ENCODE measurements at places on chromosomes 5 and 9.

GRCh38 chr5:82312373-82312856, 34.3 kb upstream of the RPS23 start:
- no peak for ATAC-seq

GRCh38 chr5:172380987-172381643, 73.2 kb downstream of the SH3PXD2B start:
- no peak for ATAC-seq

DNA sequence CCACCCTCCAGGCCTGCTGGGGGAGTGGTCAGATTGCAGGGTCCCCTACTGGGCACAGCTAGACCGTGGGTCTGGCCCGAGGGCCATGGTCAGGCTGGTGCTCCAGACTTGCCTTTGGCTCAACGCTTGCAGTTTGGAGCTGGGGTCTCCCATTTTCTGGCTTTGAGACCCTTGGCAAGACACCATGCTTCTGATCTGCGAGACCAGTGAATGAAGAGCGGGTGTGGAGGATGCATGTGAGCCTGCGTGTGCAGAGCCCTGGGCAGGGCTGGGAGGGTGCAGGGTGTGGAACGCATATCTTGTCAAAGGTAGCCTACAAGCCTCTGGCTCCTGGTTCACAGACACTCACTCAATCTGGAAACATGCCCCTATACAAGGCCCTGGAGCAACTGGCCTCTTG, 6.1 kb upstream of the MRNIP start:
- no peak for ATAC-seq

GRCh38 chr5:93100976-93101375, 480.0 kb downstream of the NR2F1-AS1 start:
- ATAC-seq = no peak

DNA sequence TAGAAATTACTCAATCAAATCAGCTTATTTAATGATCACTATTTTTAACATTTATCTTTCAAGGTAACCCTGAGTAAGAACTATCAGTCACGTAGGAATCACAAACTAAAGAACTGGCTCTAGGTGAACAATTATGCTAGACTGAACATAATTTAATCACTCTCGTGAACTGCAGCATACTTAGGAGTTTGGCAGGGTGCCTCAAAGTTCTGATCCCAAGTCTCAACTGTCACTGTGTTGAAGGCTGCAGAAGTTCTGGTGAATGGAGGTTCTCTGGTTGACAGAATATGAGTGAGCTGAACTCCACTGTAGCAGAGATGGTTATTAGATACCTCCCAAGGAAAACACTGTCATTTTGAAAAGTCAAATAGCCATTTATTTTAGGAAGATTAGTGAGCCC, 89.1 kb downstream of the KLHL3 start:
- ATAC-seq = no peak

DNA sequence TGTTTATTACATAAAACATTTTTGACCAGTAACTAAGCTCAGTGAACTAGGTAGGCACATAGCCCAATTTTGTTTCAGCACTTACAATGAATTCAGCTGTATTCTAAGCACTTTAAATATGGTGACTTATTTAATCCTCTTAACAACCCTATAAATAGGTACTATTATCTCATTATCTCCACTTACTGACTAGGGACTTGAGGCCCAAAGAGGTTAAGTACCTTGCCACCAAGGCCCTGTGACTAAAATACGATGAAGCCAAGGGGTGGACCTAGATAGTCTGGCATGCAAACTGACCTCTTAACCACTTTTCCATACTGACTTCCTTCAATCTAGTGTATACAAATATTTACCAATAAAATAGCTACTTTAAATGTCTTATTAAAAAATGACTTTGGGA, 266.4 kb downstream of the ZNF608 start:
- ATAC-seq = no peak

- ATAC-seq = no peak
These were observed 1275.4 kb upstream of the C9orf72 start for GRCh38 chr9:28848671-28849070.

- no peak for ATAC-seq
These were observed 478.9 kb downstream of the PSAT1 start for GRCh38 chr9:78775696-78776295.

DNA sequence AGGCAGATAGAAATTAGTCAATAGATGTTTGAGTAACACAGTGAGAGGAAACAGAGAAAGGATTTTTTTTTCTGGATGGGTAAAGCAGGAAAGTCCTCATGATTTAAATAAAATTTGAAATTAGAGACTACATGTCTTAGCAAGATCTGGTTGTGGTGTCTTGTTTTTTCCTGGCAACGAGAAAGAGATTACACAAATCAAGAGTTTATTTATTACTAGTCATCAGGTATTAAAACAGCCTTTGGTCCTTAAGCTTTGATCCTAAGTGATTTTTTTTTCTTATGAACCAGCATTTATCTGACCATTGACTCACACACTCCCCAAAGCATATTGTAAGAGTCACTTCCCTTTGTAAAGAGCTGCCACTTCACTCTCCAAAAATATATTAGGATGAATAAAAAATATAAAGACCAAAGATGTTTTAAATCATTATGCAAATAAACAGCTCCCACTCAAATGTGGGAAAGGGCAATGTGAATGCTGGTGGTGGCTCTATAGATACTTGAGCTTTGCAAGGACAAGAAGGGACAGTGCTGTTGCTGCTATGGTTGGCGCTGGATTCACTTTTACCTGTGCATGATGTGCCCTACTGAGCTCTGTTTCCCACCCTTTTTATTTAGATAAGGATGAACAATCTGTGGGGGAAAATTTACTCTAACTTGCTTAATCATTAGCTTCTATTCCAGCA, 1726.5 kb downstream of the MAT2B start:
- ATAC-seq = no peak

DNA sequence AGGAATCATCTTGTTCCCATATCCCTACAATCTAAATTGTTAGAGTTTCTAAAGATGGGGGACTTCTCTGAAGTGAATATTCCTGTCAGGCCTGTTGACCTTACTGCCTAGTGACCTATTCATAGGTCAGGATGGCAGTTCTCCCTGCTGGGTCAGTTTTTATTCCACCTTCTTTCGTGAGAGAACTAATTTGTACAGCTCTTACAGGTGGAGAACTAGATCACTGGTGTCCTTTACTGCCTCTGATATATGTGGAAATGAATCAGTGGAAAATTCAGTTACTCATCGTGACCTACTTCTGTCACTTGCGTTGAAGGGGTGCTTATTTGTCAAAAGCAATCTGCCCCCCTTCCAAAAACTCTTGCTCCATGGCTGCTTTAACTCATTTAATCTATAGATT, 164.9 kb downstream of the CD180 start:
- ATAC-seq = peak; percentile 82

DNA sequence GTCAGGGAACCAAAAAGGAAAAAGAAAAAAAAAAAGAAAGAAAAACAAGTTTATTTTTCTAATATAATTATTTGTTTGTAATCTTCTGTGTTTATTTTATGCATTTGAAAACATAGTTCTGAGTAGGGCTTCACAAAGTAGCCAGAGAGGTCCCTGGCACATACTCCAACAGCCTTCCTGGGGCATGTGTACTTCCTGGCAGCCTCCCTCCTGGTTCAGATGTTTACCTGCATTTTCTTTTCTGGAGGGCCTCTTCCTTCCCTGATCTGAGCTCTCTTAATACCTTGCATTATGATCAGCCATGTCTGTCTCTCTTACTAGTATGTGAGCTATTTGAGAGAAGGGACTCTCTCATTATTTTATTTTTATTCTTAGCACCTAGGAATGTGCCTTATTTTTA, 361.8 kb downstream of the KDM4C start:
- no peak for ATAC-seq

GRCh38 chr5:115022303-115022702, 147.4 kb downstream of the TRIM36 start:
- no peak for ATAC-seq

GRCh38 chr5:151107084-151107483, 26.2 kb upstream of the TNIP1 start:
- no peak for ATAC-seq

- ATAC-seq = peak; percentile 21
These were observed 140.5 kb upstream of the TARS1 start for GRCh38 chr5:33300209-33300742.

DNA sequence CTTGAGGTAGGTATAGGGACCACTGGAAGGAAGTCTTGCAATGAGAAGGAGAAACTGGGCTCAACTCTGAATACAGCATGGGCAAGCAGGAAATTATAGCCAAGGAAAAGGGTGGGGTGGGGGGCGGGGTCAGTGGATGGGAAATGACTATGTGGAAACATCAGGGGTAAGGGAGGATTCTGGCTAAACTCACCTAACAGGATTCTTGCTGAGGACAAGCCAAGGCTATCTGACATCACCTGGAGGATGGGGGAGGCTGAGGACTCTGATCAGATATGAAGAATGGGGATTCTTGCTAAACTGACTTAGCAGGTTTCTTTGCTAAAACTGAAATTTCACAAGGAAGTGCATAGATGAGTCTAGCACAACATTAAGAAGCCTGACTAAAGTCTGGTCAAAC, 40.8 kb downstream of the CTSL start:
- ATAC-seq = no peak

GRCh38 chr9:761793-762560, 79.5 kb upstream of the DMRT1 start:
- ATAC-seq = no peak

- ATAC-seq = no peak
These were observed 23.1 kb downstream of the GALNT12 start for GRCh38 chr9:98830554-98830953.

GRCh38 chr5:79576606-79577289, 35.5 kb upstream of the TENT2 start:
- ATAC-seq = no peak

DNA sequence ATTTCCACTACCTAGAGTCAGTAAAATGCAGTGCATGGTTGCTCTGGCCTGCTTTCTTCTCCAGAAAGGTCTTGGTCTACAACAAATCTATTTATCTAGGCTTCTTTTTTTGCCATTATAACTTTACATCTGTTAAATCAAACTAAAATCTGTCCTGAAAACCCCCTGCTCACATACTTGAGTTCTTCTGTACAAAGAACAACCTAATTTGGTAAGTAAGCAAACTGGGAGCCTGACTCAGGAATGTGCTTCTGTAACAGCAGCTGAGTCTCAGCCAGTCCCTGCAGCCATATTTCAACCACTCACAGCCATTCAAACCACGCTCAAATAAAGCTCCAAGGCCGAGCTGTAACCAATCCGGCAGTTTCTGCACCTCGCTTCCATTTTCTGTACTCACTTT, 95.8 kb downstream of the PLPP1 start:
- no peak for ATAC-seq

GRCh38 chr9:90296539-90296938, 346.1 kb downstream of the DIRAS2 start:
- ATAC-seq = no peak

DNA sequence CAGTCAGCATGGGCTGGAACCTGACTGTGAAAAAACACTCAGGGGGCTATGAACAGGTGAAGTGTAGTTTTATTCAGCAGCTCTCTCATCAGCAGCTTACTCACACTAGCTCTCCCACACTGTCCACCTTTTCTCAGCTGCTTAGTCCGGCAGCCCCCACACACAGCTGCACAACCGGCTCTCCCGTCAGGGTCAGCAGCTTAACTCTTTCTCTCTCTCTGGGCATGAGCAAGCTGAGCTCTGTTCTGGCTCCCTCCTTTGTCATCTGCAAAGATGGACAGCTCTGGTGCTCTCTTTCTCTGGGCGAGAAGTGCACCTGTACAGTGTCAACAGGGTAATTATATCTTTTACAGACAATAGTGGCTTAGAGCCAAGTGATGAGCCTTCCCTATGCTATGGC, 8.2 kb downstream of the DMAC1 start:
- no peak for ATAC-seq

- ATAC-seq = peak; percentile 79
These were observed at the start of gene CTSL for GRCh38 chr9:87725900-87726709. TSS of gene CTSL (plus strand) at chr9:87726119. CDS start at chr9:87727604, 1,485 bp downstream.

DNA sequence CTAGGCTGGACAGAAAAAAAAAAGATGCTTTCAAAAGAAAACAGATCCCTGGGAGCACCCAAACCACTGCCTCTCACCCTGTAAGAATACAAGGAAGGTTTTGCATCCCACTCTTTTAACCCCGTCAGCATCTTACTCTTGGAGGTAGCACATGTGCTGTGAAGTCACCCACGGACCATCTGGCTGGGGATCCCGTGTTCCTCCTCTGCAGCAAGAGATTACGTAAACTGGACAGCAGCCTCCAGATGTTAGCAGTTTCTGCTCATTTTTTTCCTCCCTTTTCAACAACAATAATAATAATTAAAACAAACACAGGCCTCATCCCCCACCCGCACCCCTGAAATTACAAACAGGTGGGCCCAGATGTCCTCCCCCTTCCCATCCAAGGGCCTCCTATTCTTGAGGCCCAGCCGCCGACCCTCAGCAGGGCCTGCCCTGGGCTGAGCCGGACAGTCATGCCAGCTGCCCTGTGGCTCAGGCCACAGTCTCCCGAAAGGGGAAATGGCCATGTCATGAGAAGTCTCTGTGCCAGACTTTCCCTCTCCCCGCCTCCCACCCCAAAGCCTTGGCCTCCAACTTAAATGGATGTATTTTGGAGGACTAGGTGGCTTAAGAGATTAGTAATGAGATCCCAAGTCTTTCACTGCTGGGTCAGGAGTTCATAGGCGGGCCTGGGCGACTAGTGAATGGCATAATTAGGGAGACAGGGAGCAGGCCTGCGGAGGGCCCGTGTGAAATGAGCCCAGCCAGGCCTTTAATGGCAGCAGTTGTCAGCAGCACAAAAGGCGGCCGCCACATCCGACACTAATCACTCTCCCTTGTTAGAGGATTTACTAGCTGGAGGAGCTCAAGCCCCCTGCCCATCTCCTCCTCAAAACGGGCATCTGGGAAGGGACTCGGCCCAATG, 165.1 kb downstream of the PAPPA start:
- no peak for ATAC-seq

DNA sequence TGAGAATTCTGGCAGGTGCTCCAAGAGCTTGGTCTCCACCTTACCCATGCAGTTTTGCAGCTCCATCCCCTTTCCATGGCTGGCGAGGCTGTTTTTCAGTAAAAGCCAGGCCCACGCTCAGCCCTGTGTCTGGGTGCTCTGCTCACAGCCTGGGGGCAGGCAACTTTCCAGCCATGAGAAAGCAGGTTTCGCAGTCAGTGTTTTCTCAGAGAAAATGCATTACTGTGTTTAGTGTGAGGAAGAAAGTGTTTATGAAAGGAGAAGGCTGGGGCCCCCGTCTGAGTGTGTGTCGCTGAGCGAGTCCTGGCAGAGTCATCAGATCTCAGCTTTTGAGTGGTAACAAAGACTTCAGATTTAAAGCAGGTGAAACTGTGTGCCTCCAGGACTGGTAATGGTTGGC, 248.1 kb downstream of the IRX1 start:
- ATAC-seq = no peak

GRCh38 chr5:143428155-143428554, 24.7 kb upstream of the NR3C1 start:
- ATAC-seq = no peak
